ENCODE measurements at places on chromosomes 7 and 10.

GRCh38 chr10:107075117-107075516 is 89.4 kb downstream of the SORCS1 start:
- DNase-seq = no peak

DNA sequence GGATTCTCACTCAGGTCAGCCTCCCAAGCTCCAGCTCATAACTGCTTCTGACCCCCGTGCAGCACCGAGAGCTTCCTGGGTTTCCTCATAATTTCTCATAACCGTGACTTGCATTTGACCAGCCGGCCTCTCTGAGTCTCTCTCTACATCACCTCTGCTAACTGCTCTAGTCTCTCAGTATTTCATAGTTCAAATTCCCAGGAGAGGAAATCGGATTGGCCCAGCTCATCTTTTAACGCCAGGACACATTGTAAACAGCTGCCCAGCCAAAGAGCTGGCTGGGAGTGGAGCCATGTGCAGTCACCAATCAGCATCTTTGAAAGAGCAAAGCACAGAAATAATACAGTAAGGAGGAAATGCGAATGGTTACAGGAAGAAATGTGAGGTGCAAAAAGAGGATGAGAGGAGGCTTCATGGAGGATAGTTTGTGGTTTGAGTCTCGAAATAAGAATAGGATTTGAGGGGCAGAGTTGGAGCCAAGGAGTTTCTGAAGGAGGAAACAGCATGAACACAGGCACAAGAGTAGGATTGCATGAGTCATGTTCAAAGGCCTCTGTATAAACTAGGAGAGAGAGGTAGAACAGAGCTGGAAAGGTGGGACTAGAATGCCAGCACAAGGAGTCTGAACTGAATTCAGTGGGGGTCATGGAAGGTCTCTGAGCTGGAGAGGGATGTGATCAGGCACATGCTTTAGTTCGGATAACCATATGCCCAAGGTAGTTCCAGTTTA is 15.2 kb upstream of the LBX1 start:
- DNase-seq = no peak

DNA sequence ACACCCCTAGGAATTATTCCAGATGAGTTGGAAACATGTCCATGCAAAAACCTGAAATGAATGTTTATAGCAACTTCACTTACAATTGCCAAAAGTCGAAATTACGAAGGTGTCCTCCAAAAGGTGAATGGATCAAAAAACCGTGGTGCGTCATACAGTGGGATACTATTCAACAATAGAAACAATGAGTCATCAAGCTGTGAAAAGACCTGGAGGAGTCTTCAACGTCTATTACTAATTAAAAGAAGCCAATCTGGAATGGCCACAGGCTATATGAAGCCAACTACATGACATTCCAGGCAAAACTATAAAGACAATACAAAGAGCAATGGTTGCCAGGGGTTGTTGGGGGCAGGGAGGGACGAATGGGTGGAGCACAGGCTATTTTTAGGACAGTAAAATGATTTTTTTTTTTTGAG is 12.6 kb upstream of the PPP2R2D start:
- DNase-seq = no peak

DNA sequence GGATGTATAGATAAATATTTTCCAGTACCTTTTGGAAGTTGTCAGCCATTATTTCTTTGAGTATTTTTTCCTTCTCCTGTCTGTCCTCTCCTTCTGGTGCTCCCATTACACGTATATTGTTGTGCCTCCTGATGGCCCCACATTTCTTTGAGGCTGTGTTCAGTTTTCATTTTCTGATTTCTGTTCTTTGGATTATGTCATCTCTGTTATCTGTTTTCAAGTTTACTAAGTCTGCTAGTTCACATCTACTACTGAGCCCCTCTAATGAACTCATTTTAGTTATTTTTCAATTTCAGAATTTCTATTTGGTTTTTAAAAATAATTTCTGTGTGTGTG is 16.3 kb downstream of the RBM33 start:
- no peak for DNase-seq

DNA sequence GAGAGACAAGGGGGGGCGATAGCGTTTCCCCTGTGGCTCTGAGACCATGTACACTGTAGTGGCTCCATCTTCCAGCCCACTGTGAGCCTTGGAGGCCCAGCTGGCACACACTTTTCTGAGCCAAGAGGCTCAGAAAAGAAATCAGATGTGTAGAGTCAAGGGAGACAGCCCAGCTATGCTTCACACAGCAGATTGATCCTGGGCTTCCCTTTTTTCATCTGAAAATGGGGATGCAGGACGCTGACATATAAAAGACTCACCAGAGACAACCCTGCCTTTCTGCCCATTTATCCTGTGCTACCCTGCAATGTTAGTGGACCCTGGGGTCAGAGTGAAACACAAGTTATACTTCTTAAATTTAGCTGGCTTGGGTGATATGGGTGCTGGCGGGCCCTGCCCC is 14.3 kb downstream of the TMEM273 start:
- DNase-seq = no peak

DNA sequence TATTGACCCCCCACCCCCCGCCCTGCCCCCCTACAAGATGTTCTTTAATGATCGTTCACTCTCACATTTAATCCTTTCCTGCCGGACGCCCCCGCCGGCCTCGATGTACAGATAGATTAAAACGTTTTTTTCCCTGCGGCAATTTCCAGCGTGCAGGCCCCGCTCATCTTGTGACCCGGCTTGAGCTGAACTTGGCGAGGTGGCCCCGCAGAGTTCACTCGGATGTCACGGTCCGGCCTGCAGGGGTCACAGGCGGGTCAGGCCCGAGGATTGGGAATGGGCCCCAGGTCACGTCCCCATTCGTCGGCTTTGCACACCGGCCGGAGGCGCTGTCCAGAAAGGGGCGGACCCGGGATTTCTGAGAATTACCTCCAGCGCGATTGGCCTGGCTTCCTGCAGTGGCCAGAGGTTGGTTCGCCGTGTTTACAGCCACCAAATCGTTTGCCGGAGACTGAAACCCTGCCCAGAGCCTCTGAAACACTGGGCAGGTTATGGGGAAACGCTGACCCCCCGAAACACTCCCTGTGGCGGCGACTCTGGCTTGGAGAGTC is 1.9 kb upstream of the CYP26A1 start:
- DNase-seq = no peak

- DNase-seq = no peak
These were observed 622.2 kb downstream of the GALNT17 start for GRCh38 chr7:71753956-71754664.

GRCh38 chr10:32988604-32989003 is 30.6 kb upstream of the ITGB1 start:
- DNase-seq = no peak

DNA sequence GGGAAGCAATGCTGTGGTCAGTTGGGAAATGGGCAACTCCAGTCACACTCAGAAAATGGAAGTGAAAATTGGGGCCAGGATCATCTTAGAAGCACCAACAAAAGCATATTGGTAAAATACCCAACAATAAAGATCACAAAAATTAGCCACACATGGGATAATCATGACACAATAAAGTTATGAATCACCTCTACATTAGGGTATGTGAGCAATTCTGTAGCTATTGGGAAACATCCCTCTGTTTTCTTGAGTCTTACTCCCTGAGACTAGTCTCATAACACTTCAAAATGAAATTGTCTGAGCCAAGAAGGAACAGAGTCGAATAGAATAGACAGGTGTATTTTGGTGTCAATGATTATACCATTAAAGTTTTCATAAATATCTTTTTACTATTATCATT is 178.3 kb downstream of the DYNC1I1 start:
- no peak for DNase-seq

DNA sequence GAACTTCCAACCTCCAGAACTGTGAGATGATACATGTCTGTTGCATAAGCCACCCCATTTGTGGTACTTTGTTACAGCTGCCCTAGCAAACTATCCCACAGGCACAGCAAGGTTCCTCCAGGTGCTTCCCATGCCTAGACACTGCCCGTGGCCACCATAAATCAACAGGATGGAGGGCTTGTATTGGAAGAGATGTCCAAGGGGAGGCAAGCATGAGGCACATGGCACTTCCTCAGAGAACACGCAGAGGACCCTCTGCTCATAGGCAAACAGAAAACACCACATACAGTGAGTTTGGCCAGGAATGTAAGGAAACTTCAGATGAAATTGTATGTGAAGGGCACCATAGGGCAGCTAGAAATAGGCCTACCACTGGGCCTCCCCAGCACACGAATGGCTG is 291.1 kb downstream of the GRID1 start:
- no peak for DNase-seq

DNA sequence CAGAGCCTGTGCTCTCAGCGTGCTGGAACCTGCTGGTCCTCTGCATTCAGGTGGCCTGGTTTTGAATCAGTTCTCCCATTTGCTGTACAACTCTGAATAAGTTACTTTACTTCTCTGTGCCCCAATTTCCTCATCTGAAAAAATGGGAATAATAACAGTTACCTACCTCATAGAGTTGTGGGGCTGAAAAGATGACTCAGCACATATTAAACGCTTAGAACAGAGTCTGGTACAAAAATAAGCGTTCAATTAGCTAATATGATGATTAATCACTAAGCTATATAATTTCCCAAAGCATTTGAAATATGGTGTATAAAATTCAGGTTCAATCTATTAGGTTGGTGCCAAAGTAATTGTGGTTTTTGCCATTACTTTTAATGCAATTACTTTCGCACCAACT is 259.1 kb downstream of the PRPF18 start:
- no peak for DNase-seq

DNA sequence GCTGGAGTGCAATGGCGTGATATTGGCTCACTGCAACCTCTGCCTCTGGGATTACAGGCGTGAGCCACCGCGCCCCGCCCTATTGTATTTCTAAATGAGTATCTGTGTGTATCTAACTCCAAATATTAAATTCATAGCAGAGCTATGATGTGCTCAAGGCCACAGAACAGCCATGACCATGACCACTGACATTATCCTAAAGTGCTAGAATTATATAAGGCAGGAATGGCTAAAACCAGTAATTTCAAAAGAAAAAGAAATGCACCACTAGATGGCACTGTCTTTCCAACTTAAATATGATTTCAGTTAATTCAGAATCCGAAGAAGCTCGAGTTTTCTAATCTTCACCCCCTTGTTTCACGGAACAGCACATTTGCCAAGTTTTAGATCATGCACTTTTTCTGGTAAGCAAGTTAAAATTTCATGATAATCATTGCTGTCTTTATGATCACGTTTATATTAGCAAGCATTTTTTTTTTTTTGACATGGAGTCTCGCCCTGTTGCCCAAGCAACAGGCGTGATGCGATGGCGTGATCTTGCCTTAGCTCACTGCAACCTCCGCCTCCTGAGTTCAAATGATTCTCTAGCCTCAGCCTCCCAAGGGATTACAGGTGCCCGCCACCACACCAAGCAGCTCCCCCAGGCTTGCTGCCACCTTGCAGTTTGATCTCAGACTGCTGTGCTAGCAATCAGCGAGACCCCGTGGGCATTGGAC is 65.3 kb downstream of the OR13A1 start:
- no peak for DNase-seq

GRCh38 chr7:13839063-13839462 is 150.4 kb downstream of the ETV1 start:
- DNase-seq = no peak

GRCh38 chr7:44767912-44768627 is 19.4 kb downstream of the ZMIZ2 start:
- no peak for DNase-seq

GRCh38 chr7:120097020-120097419 is 176.0 kb upstream of the KCND2 start:
- no peak for DNase-seq

DNA sequence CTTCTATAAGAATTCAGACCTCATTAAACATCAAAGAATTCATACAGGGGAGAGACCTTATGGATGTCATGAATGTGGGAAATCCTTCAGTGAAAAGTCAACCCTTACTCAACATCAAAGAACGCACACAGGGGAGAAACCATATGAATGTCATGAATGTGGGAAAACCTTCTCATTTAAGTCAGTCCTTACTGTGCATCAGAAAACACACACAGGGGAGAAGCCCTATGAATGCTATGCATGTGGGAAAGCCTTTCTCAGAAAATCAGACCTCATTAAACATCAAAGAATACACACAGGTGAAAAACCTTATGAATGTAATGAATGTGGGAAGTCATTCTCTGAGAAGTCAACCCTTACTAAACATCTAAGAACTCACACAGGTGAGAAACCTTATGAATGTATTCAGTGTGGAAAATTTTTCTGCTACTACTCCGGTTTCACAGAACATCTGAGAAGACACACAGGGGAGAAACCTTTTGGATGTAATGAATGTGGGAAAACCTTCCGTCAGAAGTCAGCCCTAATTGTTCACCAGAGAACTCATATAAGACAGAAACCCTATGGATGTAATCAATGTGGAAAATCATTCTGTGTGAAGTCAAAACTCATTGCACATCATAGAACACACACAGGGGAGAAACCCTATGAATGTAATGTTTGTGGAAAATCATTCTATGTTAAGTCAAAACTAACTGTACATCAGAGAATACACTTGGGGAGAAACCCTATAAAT is 24.1 kb downstream of the ZNF37A start:
- DNase-seq = no peak

- no peak for DNase-seq
These were observed 181.2 kb upstream of the AGR3 start for GRCh38 chr7:17063045-17063383.

- no peak for DNase-seq
These were observed 37.3 kb downstream of the PTPRN2 start for GRCh38 chr7:158550394-158550700.

GRCh38 chr7:55437375-55437774 is 72.2 kb downstream of the LANCL2 start:
- no peak for DNase-seq

GRCh38 chr10:6746782-6747181 is 166.7 kb upstream of the PRKCQ start:
- DNase-seq = no peak

GRCh38 chr7:137967143-137968018 is 34.5 kb downstream of the CREB3L2 start:
- no peak for DNase-seq

- DNase-seq = no peak
These were observed 7.6 kb upstream of the MRC1 start for GRCh38 chr10:17801507-17801906.

GRCh38 chr7:128381161-128381821 is 19.8 kb upstream of the PRRT4 start:
- peak; percentile 35 for DNase-seq

DNA sequence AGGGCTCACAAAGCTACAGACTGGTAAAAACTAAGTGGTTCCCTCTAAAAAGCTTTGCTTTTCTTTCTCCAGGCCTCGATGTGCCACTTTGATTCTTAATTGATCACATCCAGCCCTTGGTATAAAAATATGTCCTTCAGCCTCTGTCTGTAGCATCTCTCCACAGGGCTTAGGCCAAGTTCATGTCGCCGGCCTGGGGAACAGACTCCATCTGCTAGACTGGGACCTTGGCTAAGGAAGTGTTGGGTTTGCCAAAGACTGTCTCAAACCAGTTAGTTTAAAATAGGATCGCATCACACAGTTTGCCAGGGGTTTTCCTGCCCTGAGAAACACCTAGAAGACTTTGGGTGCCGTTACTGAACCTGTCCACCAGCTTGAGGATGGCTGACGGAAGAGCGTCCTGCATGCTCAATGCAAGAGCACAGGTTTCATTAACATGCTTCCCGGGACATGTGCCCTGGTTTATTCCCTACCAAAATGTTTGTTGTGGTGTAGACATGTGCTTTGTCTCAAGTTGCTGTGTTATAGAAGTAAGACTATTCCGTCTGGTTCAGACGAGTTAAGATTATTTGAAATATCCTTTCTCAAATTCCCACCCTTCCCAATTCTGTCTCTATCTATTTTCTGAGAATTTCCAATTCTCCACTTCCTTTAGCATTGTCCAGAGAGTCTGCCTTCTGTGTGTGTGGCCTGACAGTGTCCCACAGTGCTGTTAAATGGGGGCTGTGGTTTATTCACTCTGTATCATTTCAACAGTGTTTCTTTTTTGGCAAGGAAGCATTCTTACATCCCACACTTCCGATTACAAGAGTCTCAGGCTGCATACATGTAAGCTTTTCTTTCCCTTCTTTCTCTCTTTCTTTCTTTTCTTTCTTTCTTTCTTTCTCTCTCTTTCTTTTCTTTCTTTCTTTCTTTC is 334.7 kb downstream of the INHBA start:
- no peak for DNase-seq
